ENCODE measurements at places on chromosomes 4 and X. TPM values are rescaled to one million over a fixed set of nuclear protein-coding genes. Genes with fewer than 3 reads are reported as not detected.

DTHD1 gene
- 0.94 TPM for total RNA-seq

LDOC1 gene
- total RNA-seq: 11.9 TPM

SOD3 gene
- total RNA-seq: not detected

GRID2 gene
- total RNA-seq: 42.9 TPM

PABPC5 gene
- total RNA-seq: 8.1 TPM

HOPX gene
- 54.5 TPM for total RNA-seq

TAF7L gene
- 0.31 TPM for total RNA-seq

TMPRSS11F gene
- total RNA-seq: not detected

CRMP1 gene
- 680 TPM for total RNA-seq

MAGEA2 gene
- total RNA-seq: not detected

SULT1E1 gene
- total RNA-seq: 2.8 TPM
